ENCODE measurements at places on chromosomes 11 and 22.
A peak's percentile ranks its signal among the peaks of the same experiment; 100 is the strongest.

DNA sequence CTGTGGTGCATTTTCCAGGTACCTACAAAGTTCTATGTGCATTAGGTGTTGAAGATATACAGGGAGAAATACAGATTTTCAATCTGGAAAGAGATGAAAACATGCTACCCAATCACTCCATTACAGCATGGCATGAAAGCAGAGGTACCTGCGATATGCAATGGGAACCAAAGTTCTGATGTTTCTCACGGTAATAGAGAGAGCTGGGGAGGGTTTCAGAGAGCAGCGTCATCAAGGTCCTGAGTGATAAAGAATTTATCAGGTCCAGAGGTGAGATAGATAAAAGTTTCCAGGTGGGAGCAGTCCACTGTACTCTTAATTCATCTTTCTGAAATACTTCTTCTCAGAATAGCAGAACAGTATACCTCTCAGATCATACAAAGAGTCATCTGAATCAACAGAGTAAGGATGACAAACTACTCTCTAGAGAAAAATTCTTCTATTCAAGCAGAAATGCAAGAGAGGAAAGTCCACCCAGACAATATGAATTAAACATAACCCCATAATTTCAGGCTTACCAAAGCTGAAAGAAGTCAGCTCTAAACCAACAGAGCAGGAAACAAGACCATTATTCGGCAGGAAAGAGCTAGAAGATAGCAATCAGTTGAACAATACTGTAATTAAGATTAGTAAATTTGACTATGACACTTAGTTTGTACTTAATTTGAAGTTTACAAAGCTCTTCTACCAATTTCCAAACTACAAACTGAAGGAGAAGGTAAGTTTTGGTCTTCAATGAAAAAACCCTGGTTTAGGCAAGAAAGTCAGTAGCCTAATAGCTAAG, 12.8 kb downstream of the CTSC start:
- DNase-seq: no peak

DNA sequence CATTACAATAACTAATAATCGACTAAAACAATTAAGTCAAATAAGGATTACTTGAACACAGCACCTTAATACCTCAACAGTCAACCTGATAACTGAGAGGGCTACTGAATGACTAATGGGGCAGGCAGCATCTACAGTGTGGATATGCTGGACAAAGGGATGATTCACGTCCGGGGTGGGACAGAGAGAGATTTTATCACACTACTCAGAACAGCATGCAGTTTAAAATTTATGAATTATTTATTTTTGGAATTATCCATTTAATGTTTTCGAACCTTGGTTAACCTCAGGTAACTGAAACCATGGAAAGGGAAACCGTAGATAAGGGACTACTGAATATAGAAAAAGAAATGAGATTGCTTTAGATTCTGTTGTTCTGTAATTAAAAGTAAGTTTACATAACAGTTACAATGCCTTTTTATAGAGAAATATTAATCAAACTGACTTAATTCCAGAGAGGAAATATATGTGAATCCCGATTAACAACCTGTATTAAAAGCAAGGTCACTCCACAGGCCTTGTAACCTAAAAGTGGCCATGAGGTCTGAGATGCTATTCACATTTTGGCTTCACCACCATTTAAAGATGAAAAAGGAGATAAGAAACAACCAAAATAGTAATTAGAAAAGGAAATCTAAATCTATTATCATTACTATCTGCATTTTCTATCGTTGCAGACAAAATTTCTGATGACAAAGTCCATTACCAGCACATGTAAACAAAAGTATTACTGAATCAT, 119.0 kb upstream of the TP53AIP1 start:
- DNase-seq: peak; percentile 9

GRCh38 chr11:26719998-26720397, 1.9 kb downstream of the SLC5A12 start:
- DNase-seq: no peak

DNA sequence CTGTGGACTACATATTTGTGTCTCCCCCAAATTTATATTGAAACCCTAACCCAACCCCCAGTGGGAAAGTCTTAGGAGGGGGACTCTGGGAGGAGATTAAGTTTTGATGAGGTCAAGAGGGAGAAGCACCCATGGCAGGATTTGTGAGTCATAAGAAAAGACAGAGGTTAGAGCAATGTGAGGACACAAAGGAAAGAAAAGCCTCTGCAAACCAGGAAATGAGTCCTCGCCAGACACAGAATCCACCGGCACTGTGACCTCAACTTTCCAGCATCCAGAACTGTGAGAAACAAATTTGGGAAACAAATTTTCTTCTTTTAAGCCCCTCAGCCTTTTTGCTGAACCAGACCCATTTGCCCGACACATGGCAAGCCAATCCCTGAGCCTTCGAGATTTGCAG, 397.0 kb downstream of the NTM start:
- no peak for DNase-seq

GRCh38 chr11:61356706-61357105, 5.0 kb downstream of the CYB561A3 start:
- no peak for DNase-seq

DNA sequence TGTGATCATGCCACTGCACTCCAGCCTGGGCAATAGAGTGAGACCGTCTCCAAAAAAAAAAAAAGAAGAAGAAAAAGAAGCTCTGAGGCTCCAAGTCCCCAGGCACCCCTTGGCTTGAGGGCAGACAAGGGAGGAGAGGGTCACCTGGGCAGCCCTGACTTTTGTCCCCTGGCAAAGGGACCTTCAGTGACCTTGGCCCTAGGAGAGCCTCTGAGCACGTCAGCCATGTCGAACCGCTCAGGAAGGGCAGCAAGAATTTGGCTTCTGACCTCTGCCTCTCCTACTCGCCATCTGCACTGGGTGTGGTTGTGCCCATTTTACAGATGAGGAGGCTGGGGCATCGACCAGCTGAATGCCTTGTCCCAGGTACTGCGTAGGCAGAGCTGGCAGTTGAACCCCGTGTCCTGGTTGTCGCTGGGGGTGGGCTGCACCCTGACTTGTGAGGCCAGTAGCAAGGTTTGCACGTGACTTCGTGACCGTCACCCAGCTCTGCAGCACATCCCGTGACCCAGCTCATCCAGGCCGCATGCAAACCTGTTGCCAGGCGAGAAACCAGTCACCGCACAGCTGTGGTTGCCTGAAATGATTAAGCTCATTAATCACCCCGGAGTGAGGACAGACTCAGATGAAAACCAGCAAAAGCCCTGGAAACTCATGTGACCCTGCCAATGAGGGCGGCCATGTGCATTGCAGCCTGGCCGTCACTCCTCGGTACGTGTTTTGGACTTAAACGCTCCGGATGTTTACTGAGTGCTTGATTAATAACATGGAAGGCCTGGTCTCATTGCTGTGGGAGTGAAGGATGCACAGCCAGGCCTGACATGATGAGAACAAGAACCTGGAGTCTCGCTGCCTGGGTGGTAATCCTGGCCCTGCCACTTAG, 47.7 kb upstream of the PPP6R3 start:
- peak; percentile 38 for DNase-seq

- DNase-seq: peak; percentile 47
Measured at GRCh38 chr11:131408025-131408640, 37.7 kb downstream of the NTM start.

DNA sequence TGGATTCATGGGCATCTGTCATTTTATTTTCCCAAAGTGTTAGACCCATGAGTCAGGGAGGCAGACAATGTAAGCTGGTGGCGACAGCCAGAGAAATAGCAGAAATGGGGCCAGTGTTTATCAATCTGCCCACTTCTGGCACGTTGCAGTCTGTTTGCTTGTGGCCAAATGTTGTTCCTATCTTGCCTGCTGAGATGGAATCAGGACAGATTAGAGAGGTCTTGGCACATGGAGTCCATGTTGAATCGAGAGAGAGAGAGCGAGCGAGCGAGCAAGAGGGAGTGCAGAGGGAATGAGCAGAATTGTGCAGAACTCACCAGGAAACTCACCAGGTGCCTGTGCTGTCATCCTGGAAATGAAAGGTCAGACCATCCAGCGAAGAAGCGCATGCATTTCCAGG, 21.9 kb upstream of the PARVG start:
- DNase-seq: no peak

All from RKO (cell line).